B cell (primary cell): ENCODE measurements at places on chromosomes 7 and 10.
A peak's percentile ranks its signal among the peaks of the same experiment; 100 is the strongest.

DNA sequence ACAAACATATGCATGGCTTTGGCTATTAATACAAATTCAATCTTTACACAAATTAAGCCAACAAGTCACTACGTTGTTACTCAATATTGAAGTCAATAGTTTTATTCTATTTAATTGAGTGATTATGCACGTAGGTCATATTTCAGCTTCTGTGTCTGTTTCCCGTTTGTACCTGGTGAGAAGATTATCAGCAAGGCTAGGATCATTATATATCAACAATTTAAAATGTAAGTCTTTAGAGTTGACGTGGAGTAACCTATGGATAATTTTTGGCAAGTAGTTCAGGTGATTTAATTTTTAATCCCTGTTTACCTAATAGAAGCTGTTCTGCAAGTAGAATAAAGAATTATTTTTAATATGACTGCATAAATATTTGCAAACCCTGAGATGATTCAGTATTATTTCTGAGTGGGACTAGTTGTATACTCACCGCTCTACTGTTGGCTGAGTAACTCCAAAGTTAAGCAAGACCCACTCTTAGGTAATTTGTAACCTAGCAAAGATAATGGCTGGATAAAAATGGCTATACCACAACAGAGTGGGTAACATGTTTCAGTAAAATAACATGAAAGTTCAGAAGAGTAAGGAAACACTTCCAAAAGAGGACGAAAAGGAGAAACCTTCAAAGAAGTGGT, 161.0 kb downstream of the HGF start:
- DNase-seq = no peak

DNA sequence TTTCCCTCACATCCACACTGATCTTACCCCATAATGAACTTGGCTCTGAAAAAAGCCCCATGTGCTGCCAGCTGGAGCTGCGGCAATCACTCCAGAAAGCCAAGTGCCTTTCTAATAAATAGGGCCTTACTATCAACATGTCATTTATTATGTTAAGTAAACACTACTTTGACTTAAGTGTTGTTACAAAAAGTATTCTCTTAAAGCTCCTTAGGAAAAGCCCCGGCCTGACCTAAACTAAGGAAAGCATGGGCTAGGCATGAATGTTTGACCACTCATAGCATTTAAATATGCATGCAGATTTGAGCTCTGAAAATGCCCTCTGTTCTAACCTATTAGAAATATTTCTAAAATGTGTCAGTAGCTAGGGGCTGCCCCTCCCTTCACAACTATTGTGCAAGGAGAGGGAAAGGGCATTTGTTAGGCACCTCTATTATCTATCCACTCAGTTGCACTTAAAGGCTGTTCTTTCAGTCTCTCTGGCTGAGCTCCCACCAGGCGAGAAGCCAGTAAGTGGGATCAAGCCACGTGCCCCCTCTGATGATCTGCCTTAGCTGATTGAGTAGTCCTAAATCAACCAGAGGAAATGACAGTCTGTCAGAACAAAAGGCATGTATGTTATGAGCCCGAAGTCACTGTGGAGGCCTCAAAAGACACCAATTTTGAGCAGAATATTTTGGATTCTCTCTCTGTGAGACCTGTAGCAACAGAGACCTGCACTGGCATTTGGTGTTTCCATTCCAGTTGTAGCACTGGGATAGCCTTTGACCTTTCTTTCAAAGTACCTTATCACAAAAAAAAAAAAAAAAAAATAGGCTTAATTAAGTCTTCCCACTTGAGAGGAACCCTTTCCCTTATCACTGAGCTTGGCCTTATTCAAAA, 77.1 kb downstream of the ITGB8 start:
- no peak for DNase-seq

- peak; percentile 37 for DNase-seq
These were observed 14.9 kb downstream of the CCL26 start for GRCh38 chr7:75756991-75757676.

DNA sequence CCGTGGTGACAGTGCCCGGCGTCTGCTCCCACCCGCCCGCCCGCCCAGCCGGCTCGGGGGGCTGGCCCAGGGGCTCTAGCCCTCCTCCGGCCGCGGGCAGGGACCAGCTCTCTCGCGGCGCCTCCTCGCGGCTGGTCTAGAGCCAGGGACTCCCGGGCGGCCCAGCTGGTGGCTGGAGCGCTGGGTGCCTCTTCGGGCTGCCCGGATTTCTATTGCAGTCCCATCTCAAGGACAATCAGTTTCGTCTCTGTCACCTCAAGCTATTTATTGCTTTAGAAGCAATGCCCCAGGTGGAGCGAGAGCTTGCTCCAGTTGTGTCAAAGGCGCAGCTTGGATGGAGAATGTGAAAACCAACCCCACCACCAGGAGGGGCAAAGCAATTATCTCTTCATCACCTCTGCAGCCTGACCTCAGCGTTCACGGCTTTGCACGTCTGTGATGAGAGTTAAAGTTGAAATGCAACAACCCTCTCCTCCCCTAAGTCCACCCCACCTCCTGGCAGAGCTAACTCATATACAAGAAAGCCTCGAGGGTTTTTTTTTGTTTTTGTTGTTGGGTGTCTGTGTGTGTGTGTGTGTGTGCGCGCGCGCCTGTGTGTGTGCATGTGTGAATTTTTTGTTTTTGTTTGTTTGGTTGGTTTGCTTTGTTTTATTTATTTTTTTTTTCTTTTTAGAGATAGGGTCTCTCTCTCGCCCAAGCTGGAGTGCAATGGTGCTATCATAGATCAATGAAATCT, at the start of gene ITGA8:
ITGA8 (minus strand) TSS at position 24 of the 736 bp plus-strand sequence. CDS start 151 bp downstream, outside the sequence.
- DNase-seq = no peak

DNA sequence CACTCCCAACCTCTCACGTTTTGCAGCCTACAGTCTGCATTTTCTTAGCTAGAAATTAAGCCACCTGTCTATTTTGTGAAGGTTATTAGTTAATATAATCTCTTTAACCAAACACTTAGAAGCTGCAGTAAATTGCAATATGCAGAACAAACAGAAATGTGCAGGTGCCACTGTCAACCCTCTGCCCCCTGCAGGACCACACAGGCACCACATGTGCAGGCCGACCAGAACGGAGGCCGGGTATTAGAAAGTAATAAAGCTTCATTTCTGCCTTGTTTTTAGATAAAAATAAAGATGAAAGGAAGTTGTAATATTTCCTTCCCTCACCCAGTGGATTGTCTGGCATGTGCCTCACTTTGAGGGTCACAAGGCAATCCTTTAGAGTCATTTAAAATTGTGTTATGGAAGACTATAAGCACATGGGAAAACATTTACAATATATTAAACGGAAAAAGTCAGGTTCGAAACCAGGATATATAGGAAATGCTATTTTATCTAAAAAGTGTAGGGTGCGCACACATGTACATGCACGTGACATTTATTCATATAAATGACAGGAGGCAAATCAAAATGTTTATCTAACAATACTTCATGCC, 158.2 kb downstream of the ARHGAP12 start:
- peak; percentile 61 for DNase-seq

DNA sequence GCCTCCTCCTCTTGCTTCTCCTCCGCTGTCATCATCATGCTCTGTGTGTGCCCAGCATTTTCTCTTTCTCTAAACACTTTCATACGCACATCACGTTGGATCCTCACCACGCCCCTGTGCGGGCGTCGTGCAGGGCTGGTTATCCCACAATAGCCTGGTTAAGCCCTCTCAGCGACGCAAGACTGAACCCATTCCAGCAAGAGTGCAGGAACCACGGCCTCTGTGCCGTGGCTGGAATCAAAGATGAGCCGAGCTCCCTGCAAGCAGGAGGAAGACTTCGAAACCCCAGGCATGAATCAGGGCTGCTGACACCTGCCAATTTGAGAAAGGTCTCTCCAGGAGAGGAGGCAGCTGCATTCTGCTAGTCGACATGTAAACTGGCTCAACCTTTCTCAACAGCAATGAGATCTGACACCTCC, 74.8 kb upstream of the FOXK1 start:
- no peak for DNase-seq

DNA sequence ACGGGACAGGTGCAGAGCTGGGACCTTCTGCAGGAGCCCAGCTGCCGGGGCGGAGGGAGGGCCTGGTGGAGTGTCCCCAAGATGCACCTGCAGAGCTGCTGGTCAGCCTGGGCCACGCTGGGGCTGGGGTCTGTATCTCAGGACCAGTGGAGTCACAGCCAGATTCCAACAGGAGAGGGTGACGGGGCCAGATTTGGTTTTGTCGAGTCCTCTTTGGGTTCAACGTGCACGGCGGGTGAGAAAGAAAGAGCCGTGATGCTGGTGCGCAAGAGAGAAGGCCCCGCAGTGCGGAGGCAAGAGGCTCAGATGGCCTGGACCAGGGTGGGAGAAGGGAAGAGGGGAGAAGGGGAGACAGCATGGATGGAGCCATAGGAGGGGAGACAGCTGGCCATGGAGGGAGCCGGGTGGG, 462.9 kb downstream of the PTPRN2 start:
- DNase-seq = no peak

GRCh38 chr7:116734710-116735109, 62.7 kb downstream of the MET start:
- no peak for DNase-seq

DNA sequence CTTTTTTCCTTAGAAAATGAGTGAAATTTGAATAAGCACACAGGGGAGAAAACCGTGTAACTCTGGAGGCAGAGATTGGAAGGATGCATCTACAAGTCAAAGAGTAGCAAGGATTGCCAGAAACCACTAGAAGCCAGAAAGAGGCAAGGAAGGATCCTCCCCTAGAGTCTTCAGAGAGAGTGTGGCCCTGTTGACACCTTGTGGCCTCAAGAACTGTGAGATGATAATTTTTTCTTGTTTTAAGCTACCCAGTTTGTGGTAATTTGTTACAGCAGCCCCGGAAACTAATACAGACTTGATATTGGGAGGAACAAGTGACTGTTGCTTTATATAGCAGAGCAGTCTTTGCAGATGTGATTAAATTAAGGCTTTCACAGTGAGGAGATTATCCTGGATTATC, 3.6 kb upstream of the GIMAP7 start:
- no peak for DNase-seq

DNA sequence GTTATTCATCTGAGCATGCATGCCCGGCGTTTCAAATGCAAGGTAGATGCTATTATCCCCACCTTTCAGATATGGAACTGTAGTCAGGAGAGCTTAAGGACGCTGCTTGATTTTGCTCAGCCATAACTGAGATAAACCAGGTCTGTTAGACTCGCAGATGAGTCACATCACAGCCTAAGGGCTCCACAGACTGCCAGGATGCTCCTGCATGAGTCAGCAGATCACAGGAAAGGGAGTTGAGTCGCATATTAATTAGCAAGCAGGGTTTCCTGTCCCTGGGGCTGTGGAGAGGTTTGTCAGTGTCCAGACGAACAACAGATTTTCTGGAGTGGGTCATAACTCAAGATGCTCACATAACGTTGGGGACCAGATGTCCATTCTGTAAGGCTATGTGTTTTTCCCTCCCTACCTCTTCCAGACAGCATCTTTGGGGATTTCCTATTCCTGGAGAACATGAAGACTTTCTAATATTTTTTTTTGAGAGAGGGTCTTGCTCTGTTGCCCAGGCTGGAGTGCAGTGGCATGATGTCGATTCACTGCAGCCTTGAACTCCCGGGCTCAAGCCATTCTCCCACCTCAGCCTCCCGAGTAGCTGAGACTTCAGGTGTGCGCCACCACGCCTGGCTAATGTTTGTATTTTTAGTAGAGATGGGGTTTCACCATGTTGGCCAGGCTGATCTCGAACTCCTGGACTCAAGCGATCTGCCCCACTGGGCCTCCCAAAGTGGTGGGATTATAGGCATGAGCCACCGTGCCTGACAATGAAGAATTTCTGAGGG, 36.7 kb downstream of the PFKFB3 start:
- no peak for DNase-seq

DNA sequence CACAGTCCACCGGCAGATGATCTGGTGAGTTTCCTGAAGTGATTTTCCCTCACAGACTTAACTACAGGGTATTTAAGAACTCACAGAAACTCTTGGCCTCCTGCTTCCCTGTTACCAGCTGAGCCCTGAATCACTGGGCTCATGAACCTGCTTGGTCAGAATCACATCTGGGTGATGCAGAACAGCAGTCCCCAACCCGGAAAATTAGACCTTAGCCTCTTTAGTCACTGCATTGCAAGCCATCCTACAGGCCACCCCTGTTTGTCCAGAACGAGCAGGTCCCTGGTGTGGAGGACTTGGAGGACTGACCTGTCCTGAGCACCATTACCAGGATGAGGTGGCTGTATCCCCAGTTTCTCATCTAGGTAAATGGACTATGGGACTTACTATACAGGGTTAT, 539.2 kb downstream of the TNS3 start:
- no peak for DNase-seq

- DNase-seq = no peak
These were observed 314.6 kb downstream of the AUTS2 start for GRCh38 chr7:69912846-69913245.

GRCh38 chr10:18409599-18410397, 241.6 kb downstream of the NSUN6 start:
- no peak for DNase-seq

DNA sequence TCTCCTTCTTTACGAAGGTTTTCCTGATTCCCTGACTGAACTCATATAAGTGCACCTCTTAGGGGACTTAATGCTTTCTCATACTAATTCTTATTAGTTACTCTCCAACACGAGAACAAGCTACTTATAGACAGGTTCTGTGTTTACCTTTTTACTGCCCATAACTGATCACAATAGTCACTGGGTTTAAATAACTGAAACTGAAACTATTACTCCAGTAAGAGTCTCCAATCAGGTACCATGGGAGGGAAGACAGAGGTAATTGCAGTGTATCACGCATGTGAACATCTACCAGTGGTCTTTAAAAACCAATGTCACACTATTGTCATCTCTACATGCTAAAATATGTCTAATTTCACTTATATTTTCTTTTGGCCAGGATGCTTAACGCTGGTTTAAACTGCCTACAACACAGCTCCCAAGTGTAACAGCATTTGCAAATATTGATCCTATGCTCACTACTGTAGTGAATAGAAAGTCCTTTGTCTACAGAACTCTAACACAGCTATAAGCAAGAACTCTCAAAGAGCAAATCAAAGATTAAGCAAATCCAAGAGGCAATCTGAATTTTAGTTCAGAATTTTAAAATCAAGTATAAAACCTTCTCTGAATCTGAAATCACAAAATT, 3.6 kb downstream of the GDI2 start:
- peak; percentile 48 for DNase-seq

DNA sequence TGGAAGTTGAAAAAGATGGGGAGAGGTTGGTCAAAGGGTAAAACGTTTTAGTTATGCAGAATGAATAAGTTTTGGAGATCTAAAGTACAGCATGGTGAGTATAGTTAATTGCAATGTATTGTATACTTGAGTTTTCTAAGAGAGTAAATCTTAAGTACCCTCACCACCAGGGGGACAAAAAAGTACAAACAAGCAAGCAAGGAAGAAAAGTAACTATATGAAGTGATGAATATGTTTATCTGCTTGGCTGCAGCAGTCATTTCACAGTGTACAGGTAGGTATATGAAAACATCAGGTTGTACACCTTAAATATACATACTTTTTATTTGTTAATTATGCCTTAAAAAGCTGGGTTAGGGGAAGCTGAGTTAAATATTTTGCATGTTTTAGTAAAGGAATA, 157.3 kb downstream of the PCLO start:
- no peak for DNase-seq

DNA sequence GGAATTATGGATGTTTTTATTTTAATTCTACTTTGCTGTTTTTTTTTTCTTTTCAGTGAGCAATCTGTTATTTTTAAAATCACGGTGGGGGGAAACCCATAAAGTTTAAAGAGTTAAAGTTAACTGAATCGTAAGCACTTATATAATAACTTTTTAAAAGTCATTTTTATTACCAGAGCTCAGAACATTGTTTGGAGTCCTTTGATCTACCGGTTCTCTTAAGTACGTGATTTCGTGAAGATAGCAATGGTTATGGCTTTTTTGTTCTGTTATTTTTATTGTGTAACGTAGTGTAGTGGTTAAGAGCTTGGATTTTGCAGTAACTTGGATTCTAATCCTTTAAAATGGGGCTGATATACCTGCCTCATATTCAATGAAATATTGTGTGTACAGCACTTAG, 57.4 kb downstream of the NHLRC2 start:
- DNase-seq = no peak
